ENCODE measurements at places on chromosomes 4 and X. TPM values are rescaled to one million over a fixed set of nuclear protein-coding genes. Genes with fewer than 3 reads are reported as not detected.

CXorf58 gene
- not detected for total RNA-seq

GAGE2A gene
- total RNA-seq, result not detected

TCEAL6 gene
- total RNA-seq, result not detected

LRAT gene
- under 0.01 TPM for total RNA-seq

NHS gene
- total RNA-seq, result 1.2 TPM

CNKSR2 gene
- 1.6 TPM for total RNA-seq

DYNLT3 gene
- 47.8 TPM for total RNA-seq

MAGEA9 gene
- total RNA-seq, result not detected

MAGEA3 gene
- not detected for total RNA-seq

TMEM144 gene
- 9.2 TPM for total RNA-seq

OTC gene
- total RNA-seq, result not detected

NPY2R gene
- total RNA-seq, result not detected
